Lung (tissue), 17 donors: ENCODE measurements at places on chromosomes 13 and 19.

DNA sequence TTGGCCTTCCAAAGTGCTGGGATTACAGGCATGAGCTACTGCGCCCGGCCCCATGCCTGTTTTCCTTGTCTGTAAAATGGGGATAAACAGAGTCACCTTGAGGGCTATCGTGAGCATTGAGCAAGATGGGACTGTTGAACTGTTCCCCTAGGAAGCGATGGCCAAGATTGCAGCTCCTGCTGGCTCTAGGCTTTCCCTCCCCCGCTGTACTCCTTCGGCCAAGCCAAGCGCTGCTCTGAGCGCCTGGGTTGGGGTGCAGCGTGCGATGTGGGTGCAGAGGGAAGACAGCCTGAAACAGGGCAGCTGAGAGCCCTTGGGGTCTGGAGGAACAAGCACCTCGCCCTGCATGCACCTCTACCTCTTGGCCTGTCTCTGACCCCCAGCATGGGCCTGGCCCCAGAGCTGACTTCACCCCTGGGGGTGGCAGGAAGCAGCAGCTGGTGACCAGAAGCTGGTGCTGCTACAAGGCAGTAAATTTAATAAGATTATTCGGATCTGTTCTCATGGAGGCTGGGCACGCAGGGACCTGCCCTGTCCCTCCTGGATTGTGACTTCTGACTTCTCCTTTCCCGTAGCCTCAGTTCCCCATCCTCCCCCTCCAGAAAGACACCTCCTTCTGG lies 5.3 kb downstream of the GNG8 start:
- DNase-seq: no peak

DNA sequence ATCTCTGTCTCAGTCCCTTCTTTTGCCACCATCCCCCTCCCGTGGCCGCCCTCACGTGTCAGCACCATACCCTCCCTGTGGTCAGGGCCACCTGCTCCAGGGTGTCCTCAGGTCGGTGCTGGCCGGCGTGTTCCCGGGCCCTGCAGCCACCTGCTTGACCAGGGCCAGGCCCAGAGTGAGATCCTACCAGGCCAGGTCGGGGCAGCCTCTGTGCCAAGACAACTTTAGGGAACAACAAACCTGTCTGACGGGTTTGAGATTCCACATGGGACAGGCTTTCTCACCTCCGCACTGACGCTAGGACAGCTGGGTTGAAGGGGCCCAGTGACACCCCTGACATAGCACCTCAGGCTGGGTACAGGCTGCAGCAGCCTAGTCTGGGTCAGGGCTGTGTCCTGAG lies 7.5 kb upstream of the SBNO2 start:
- peak; percentile 36 for DNase-seq

- no peak for DNase-seq
These were observed 6.2 kb downstream of the SULT2B1 start for GRCh38 chr19:48558018-48558684.

DNA sequence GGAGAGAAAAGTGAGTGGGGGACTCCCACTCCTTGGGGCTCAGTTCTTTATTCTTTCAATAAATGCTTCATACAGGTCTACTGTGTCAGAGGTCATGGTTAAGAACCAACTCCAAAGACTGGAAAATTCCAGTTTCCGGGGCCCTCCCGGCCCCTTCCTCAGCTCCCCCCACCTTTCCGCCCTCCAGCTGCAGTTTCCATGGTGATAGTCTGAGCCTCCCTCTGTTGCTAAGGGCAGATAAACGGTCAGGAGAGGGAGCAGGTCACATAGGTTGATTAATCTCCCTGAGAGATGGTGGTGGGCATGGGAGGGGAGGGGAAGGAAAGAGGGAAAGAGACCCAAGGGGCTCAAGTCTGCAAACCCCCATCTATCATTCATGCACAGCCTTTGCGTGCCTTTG lies 131.5 kb upstream of the USP29 start:
- no peak for DNase-seq

DNA sequence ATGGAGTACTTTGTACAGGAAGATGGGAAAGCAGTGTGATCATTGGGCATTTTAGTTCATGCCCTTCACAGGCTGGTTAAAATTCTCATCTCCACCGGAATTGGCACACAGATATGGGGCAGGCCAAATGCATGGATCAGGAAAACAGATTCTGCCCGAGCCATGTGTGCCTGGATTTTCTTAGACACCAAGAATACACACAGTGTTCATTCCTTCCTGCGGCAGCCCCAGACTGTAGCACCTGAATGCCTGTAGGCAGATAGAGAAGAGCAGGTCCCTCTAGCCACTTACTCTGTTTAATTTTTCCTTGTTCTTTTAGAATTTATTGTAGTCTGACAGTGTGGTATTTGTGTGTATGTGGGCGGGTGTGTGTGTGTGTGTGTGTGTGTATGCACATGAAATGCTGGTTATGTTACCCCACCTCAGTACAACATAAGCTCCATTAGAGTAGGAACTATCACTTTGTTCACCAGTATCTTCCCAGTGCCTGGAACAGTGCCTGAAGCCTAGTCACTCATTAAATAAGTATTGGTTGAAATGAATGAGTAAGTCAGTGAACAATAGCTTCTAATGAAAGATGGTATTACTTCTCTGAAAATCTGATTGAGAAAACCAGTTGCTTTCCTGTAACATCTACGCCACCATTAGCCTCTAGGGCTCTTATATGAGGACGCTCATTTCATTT lies 41.7 kb downstream of the FRY start:
- DNase-seq: no peak

- DNase-seq: no peak
These were observed 15.1 kb upstream of the FFAR2 start for GRCh38 chr19:35432911-35433310.

DNA sequence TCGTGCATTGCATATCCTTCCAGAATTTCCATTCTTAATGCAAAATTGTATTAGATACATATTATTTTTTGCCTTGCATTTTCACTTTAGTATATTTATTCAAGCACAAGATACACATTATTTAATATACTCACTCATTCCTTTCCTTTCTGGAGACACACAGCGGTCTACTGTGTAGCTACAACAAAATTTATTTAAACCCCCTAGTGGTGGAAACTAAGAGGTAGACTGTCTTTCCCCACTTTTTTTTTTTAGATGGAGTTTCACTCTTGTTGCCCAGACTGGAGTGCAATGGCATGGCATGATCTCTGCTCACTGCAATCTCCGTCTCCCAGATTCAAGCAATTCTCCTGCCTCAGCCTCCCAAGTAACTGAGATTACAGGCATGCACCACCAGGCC lies 2040.3 kb upstream of the PCDH20 start:
- DNase-seq: no peak

DNA sequence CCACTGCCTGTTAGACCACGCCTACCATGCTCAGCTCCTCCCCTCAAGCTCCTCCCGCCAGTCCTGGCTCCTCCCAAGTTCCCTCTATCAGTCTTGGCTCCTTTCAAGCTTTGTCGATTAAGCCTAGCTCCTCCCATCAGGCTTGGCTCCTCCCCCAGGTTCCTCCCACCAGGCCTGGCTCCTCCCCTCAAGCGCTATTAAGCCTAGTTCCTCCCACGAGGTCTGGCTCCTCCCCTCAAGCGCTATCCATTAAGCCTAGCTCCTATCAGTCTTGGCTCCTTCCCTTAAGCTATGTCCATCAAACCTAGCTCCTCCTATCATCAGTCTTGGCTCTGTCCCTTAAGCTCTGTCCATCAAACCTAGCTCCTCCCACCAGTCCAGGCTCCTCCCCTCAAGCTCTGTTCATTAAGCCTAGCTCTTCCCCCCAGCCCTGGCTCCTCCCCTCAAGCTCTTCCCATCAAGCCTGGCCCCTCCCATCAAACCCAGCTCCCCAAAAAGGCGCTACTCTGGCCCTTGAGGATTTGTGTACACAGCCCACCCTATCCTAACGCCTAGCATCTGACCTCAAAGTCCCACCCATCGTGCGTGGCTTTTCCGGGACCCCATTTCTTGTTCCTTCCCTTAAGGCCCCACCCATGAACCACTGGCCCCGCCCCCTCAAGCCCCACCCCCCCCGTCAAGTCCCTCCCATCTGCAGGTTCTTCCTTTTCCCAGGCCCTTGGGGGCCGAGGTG lies 10.0 kb downstream of the CAMSAP3 start:
- no peak for DNase-seq

GRCh38 chr13:63492604-63493003 lies 2077.0 kb upstream of the PCDH20 start:
- no peak for DNase-seq

DNA sequence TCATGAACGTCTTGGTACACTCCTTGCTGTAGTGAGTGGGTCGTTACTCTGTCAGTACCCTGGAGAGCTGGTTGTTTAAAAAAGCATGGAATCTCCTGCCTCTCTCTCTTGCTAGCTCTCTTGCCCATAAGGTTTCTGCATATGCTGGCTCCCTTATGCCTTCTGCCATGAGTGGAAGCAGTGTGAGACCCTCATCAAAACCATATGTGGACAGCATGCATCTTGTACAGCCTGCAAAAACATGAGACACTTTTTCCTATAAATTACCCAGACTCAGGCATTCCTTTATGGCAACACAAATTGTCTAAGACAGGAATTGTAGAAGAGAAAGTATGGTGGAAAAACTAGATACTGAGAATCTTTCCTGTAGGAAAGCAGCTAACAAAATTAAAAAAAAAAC lies 516.3 kb downstream of the SLITRK6 start:
- no peak for DNase-seq

GRCh38 chr13:95505986-95506385 lies 46.5 kb upstream of the CLDN10 start:
- DNase-seq: no peak

- DNase-seq: no peak
These were observed 18.9 kb upstream of the FOSB start for GRCh38 chr19:45448887-45449299.

DNA sequence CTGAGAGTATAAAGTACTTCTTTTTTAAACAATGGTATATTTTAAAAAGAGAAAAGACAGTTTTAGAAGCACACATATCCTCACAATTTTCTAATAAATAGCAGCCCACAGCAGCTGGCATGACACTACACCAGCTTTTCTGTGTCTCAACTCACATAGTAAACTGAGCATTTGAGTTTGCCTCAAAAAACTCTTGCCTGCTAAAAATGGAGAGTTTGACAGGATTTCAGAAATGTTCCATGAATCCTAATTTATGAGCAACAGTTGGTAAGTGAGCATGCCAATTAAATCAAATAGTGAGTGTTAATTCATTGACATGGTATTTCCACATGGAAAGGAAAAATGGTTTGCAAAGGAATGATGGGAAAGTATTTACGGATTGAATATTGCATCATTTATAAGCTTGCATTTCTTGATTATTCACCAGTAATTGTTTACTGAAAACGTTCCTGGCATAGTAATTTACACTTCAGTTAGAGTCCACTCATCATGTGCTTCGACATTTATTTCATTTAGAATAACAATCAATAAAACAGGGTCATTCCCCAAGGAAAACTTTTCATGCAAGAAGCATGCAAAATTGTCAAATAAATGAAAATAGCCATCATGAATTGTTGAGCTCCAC lies 323.0 kb downstream of the EFNB2 start:
- DNase-seq: peak; percentile 85

GRCh38 chr13:82062772-82063171 lies 1721.8 kb upstream of the SPRY2 start:
- DNase-seq: no peak

DNA sequence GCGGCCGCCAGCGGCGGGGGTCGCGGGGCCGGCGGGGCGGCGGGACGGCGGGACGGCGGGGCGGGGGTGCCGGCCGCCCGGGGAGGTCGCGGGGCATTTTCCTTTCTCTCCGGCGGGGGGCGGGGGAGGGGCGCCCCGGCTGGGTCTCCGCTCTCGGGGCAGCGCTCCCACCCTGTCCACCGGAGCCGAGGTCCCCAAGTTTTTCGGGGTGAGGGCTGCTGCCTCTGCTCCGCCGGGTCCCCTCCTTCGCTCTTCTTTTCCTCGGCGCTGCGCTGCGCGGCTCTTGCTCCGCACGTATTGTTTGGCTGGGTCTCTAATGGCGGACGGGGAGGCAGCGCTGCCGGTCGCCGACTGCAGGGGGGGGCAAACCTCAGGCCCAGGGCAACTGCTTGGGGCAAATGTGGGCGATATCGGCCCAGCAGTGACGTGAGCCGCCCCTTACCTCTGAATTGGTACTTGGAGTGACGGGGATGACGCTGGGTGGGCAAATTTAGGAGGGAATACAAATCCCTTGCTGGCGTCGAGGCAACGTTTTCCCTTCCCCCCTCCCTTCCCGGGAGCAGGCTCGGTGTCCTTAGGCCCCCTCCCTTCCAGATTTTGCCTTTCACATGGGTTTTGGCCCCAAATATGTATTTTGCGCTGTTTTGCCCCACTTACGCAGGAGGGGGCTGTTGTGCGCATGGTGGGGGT lies 759 bp downstream of the ZMYM2 start:
- DNase-seq: peak; percentile 56

DNA sequence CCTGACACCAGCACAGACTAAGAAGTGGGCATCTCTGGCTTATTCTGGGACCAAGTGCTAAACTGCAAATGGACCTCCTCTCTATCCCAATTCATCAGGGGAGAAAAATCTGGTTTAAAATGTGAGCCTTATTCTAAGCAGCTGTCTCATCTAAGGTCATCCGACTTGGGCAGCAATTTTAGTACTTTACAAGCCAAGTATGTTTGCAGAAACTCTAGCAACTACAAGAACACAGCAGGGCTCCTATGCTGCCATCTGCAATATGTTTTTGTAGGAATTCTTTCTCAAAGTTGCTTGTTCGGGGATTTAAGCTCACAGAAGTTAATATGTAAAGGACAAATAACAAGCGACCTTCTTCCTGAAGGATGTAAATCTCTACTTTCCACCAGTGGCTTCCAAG lies 113.1 kb downstream of the FOXO1 start:
- no peak for DNase-seq

DNA sequence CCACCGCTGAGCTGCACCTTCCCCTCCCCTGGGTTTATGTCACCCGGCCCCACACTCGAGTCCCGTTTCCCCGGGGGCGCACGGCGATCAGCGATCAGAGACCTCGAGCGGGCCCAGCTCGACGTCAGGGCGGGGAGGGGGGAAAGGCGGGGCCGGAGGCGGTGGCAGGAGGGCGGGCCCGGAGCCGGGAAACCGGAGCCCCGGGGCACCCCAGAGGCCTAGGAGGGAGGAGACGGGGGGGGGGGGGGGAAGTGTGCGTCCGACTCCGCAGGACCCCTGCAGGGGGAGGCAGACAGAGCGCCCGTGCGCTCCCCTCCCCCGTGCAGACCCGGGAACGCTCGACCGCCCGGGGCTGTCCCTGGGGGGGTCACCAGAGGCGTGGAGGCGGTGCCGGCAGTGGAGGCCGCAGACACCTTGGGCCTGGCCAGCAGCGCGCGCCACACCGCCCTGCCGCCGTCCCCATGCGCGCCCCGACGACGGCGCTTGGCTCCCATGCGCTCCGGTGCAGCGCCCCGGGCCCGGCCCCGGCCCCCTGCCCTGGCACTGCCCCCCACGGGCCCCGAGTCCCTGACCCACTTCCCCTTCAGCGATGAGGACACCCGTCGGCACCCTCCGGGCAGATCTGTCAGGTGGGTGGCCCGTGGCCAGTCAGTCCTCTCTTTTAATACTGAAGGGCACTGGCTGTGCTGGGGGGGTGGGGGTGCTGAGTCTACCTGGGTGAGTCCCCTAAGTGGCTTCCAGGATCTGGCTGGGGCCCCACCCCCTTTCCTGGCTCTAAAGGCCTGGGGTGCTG lies 11.8 kb downstream of the PDE4A start:
- DNase-seq: peak; percentile 58

DNA sequence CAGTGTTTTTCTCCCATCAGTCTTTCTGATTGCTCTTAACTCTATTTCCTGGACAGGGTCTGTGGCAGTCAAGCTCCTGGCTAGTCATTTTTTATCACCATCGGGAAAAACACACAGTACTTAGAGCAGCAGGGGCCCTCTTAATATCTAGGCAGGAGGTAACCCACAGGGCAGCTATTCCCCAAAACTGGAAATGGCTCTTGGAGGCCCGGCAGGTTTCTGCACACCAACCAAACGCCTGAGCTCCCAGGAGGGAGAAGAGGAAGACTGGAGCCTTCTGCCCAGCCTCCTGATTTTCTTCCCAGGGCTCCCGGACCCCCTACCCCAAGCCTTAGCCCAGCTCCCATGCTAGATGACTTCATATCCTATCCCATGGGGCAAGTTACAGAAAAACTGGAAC lies 49.3 kb upstream of the VSTM2B start:
- no peak for DNase-seq
